ENCODE measurements at places on chromosomes 16 and 17.
A peak's percentile ranks its signal among the peaks of the same experiment; 100 is the strongest.

DNA sequence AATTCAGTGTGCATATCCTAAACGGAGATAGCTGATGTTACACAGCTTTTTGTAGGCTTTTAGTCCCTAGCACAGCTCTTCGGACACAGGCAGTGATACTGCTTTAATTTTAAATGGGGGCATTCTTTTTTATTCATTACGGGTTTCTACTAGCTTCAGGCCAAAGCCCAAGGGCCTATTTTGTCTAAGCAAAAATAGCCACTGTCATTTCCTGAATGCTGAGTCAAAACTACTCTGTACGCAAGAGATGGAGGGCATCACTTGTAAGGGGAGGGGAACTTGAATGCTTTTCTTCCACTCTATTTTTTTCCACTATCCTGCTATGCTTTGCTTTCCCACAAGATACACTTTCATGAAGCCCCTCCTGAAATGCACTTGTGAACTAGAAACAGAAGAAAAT lies 360.7 kb downstream of the PMP22 start:
- DNase-seq, result no peak

DNA sequence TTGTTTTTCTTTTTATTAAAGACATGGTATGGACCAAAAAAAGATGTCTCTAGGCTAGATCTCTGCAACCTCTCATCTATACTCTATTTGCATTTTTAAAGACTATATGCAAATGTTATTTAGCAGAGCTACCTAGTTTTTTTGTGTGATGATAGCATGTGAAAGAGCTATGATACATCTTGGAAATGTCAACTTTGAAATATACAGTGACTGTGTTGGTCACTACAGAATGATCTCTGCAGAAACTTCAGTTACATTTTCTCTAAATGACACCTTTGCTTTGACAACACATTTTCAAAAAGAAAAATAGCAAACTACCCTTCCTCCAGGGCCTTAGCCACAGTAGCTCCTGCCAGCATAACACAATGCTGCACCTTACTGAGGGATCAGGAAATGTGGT lies 86.6 kb downstream of the PRKCB start:
- DNase-seq, result no peak

GRCh38 chr17:15406081-15406480 lies 61.3 kb downstream of the CDRT4 start:
- DNase-seq, result no peak

DNA sequence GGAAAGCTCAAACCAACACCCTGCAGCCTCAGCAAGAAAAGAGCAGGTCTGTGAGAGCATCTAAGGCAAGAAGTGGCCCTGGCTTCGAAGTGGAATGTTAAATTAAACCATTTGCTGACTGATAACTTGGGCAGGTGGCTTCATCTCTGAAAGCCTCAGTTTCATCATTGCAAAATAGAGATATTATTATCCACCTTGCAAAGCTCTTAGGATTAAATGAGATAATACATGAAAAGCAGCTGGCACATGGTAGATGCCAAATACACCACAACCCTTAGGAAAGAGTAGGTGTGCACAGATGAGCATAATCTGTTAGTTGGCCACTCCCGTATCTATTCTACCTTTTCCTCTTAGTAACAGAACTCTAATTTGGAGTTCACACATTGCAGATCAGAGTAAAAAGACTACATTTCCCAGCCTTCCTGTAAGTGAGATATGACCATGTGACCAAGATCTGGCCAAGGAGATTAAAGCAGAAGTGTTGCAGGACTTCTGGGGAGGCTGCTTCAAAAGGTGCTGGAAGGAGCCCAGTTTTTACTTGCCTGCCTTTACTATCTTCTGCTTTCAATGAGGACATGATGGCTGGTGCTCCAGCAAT lies 288.7 kb downstream of the SOX9 start:
- no peak for DNase-seq

DNA sequence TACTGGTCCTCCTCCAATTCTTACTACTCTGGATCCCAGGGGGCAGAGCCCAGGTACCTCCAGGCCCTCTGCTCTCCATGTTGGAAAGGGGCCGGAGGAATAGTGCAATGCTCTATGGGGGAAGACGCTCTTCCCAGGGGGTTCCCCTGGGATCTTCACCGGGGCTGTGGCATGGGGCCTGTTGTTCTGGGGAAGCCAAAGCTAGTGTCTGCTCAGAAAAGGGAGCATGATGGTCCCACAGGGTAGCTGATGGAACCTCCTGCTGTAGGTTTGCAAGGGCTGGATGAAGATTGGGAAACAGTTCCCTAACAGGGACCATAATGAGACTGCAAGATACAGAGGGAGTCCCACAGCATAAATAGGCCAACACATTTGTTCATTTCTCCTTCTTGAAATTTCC lies 114.7 kb downstream of the IRX5 start:
- DNase-seq, result no peak

DNA sequence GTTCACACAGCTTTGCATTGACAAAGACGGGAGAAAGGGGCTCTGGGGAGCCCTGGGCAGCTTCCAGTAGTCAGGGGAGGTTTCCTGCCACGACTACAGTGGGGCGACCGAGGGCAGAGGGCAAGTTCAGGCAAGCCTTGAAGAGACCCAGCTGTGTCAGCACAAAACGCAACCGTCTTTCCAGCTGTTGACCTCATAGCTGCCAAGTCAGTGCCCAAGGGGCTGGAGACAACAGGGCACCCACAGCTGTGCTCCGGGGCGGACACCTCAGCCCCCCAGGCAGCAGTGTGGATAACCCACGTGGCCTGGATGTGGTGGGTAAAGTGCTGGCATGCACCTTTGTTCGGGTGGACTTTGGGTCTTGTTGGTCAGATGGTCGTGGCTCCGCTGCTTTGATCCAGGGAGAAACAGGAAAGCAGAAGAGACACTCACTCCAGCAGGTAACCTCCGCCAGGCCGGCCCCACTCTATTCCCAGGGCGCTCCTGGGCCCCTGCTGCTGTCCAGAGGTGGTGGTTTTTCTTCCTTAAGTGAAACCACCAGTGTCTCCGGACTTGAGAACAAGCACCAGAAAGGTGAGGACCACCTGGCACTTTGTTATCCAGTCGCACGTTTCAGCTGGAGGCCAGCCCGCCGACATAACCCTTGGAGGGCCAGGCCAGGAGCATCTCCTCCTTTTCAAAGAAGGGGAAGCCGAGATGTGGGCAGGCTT lies 17.6 kb upstream of the CBX2 start:
- no peak for DNase-seq

DNA sequence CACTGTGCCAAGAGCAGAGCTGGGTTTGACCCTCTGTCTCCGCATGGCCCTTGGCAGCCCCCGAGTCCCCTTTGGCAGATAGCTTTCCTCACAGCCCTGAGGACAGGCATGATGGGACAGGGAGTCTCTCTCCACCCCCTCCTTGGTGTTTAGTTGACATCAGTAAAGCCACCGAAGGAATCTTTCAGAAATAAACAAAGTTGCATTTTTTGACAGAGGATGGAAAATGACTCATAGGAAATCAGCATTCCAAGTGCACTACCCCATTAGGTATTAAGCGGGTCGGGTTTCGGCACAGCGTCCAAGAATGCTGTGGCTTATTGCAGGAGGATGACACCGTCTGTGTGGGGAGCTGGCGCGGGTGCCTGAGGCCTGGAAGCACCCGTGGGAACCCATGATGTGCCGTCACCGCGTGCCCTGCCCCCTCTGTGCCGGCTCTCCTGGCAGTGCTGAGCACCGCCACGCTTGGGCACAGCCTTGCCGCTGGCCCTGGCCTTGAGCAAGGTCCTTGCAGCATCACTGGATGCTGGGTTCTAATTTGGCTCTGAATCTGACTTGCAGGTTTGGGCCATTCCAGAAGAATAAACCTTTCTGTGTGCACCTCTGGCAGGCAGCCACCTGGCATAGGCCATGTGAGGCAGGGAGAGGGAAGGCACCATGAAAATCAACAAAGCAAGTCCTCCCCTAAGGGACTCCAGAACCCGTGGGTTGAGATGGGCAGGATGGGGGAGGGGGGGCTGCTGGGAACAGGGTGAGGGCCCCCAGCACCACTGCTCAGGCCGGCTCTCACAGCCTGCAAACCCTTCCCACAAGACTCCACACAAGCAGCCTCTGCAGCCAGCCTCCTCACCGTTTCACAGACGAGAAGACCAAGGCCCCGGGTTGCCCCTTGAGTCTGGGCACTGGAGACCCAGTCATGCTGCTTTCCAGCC lies 50.5 kb upstream of the ZNF469 start:
- no peak for DNase-seq

- DNase-seq, result no peak
Measured at GRCh38 chr17:19247473-19247872, 10.3 kb downstream of the EPN2 start.

DNA sequence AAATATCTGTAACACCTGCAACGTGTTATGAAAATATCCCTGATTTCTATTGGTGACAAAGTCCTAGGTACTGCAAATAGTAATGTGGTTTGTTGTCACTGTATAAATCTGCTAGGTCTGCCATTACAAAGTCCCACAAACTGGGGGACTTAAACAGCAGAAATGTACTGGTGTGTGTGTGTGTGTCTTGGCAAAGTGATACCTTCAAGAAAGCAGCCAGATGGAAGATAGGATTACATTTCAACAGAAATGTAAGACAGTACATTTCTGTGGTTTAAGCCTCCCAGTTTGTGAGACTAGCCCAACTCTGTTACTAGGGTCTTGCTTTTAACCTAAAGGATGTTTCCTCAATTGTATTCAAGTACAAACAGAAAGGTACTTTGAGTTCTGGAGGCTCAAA lies 531.7 kb downstream of the NPIPA7 start:
- no peak for DNase-seq

DNA sequence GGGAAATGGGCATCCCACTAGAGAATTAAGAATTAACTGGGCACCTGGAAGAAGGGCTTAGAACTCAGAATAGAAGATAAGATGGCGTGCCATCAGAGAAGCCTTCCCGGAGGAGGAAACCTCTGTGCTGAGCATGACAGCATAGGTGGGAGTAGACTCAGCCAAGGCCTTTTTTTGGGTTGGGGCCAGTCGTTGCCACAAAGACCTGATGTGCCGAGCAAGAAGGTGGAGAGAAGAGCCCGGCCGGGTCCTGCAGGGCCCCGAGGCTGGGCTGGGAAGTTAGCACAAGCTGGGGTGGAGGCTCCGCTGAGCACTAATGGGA lies 1.1 kb upstream of the RAB11FIP4 start:
- no peak for DNase-seq

DNA sequence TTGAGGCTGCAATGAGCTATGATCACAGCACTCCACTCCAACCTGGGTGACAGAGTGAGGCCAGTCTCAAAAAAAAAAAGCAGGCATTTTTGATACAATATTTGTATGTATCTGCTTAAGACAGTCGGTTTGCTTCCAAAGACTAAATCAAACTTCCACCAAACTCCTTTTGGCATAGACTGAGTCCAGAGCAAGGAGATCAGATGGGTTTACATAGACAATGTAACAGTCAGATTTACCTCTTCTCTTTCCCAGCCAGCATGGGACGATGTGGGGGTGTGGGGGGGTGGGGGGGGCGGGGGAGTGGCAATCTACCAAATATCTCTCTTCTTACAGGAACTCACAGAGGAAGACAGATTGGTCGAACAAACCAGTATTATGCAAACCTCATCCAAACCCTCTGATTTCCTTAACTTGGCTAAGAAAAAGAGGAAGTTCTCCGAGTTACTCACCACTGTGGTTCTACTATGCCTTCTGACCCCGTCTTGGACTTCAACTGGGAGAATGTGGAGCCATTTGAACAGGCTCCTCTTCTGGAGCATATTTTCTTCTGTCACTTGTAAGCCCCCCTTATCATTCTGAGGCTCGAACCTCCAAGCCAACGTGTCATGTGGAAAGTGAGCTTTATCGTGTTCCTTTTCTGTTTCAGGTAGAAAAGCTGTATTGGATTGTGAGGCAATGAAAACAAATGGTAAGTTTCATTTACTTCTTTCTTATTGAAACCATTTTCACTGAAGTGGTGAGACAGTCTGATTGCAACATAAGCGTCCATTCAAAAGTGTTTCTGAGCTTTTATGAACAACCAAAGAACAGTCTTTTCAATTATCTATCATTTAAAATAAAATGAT lies at the start of gene MILR1:
MILR1 (plus strand) TSS at position 451 of the 848 bp plus-strand sequence; CDS start at position 505, 54 bp downstream.
- DNase-seq, result no peak

- DNase-seq, result no peak
Measured at GRCh38 chr16:23061669-23062068, 87.6 kb downstream of the USP31 start.

- peak; percentile 38 for DNase-seq
Measured at GRCh38 chr16:180101-180675, at the start of gene HBQ1. HBQ1 (plus strand) TSS chr16:180459; CDS start chr16:180487, 28 bp downstream.

- DNase-seq, result no peak
Measured at GRCh38 chr16:62596125-62596524, 559.9 kb upstream of the CDH8 start.

- DNase-seq, result no peak
Measured at GRCh38 chr17:74780443-74781238, 4.5 kb upstream of the NAT9 start.

DNA sequence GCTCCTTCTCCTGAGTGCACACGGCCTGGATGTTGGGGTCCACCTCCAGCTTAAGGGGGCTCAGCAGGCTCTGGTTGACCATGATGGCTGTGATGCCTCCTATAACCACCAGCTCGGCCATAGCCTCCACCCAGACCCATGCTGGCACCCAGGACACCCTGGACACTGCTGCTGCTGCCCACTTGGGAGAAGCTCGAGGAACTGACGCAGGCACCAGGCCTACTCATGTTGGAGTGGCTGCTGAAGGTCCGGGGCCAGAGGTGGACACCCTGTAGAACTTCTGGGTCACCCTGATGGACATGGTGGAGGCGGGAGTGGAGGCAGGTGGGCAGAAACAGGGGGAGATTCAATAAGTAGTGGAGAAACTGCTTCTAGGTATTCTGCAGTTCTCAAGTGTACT lies 28.0 kb downstream of the IKZF3 start:
- DNase-seq, result no peak

GRCh38 chr16:85261204-85261603 lies 148.9 kb upstream of the CIBAR2 start:
- DNase-seq, result no peak

GRCh38 chr16:21279501-21279900 lies 1.4 kb upstream of the CRYM start:
- DNase-seq, result no peak

DNA sequence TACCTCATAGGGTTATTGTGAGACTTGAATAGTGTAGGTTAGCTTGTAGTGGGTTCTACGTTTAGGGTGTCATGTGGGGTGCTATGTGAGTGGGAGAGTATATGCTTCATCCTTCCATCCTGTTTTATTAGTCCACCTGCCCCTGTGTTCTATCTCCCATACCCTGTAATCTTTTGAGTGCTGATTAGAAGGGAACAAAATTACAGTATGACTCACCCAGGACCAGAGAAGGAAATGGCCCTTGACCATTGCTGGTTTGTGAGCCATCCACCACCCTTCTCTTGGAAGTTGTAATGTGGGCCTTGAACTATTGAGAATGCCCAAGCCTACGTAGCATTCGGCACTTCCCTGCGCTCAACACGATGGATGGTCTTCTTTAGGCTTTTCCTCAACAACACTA lies 17.1 kb downstream of the SAP30BP start:
- DNase-seq, result no peak

- no peak for DNase-seq
Measured at GRCh38 chr16:66365651-66366050, 840 bp upstream of the CDH5 start.

GRCh38 chr16:14202697-14203096 lies 131.6 kb downstream of the MRTFB start:
- DNase-seq, result no peak
